Urinary bladder (tissue), 4 donors: ENCODE measurements at places on chromosomes 3 and 15. TPM values are rescaled to one million over a fixed set of nuclear protein-coding genes. Genes with fewer than 3 reads are reported as not detected.

The SLC2A2 gene
- total RNA-seq: not detected

- no peak for DNase-seq
Measured at GRCh38 chr15:66740802-66741201, 38.8 kb downstream of the SMAD6 start.

- no peak for DNase-seq
Measured at GRCh38 chr3:34837848-34838741, 801.2 kb upstream of the ARPP21 start.

DNA sequence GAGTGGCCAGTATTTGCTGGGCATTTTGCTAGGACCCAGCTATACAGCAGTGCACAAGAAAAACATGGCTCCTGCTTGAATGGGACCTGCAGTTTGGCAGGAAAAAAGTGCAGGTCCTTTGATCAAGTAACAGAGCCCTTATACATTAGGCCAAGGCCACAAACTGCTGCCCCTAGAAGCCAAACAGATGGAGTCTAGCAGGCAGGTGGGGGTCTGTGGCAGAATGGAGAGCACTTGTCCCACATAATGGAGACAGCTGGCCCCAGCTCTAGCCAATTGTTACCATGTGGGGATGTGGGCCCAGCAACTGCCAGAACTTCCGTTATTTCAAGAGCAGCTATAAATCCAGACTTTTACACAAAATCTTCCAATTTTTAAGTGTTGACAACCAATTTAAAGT is 79.3 kb downstream of the SHQ1 start:
- DNase-seq: no peak

DNA sequence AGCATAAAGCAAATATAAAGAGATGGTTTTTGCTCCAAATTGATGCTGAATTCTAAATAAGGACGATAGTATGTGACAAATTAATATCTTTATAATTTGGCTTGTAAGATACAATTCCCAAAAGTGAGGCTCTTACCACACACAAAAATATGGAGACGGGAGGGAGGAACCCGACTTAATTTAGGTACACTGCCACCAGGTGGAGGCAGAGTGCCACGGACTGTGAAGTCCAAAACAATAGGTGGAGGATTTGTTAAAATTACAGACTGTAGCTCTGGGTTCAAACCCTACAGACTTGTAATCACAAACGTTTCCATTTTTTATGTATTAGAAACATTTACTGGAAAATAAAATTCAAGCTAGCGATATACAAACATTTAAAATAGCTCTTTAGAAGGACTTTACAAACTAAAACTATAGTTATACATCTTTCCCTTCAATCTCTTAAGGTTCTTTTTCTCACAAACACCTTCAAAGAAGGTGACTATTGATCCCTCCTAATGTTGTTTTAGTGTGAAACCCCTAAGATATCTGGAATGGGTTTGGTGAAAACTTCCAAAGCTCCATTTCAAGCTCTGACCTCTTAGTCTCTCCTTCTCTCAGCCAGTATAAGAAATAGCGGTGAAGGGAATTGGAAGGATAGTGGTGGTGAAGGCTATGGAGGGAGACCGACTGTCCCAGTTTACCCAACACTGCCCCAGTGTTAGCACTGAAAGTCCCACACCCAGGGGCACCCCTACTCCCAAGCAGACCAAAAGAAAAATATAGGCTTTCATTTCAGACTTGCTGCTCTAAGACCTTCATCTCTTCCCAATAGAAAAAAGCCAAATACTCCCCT is 89.7 kb downstream of the AQP9 start:
- DNase-seq: no peak
